GM12878 (cell line): ENCODE measurements at places on chromosomes 16 and 17. TPM values are rescaled to one million over a fixed set of nuclear protein-coding genes. Genes with fewer than 3 reads are reported as not detected.

The PTGES3L gene
- 1.6 and 1.9 TPM in 2 replicates for polyA plus RNA-seq

The MAP2K4 gene
- polyA plus RNA-seq: 32.6 TPM in 2 replicates

The CIBAR2 gene
- polyA plus RNA-seq: 0.17 TPM in 1 of 2 replicates, not detected in the other

GRCh38 chr16:88008840-88009239 lies 57.6 kb downstream of the BANP start:
- DNase-seq: no peak

- DNase-seq: no peak
These were observed 50.7 kb downstream of the FOXK2 start for GRCh38 chr17:82570277-82570676.

DNA sequence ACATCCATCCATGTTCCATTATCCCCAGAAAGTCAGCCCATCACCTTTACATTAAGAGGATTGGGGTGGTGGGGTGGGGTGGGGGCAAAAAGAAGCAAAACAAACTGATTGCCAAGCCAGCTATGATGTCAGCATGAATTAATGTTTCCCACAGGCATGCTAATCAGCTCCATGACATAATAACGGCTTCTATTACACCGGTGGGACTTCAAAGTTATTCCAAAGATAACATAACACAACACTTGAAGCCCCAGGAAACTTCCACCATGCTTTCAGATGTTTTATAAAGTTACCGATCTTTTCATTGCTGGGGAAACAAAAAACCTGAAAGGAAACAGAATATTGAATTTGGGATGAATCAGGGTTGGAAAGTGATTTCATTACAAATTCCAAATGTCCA lies 155.9 kb upstream of the IRX5 start:
- no peak for DNase-seq

DNA sequence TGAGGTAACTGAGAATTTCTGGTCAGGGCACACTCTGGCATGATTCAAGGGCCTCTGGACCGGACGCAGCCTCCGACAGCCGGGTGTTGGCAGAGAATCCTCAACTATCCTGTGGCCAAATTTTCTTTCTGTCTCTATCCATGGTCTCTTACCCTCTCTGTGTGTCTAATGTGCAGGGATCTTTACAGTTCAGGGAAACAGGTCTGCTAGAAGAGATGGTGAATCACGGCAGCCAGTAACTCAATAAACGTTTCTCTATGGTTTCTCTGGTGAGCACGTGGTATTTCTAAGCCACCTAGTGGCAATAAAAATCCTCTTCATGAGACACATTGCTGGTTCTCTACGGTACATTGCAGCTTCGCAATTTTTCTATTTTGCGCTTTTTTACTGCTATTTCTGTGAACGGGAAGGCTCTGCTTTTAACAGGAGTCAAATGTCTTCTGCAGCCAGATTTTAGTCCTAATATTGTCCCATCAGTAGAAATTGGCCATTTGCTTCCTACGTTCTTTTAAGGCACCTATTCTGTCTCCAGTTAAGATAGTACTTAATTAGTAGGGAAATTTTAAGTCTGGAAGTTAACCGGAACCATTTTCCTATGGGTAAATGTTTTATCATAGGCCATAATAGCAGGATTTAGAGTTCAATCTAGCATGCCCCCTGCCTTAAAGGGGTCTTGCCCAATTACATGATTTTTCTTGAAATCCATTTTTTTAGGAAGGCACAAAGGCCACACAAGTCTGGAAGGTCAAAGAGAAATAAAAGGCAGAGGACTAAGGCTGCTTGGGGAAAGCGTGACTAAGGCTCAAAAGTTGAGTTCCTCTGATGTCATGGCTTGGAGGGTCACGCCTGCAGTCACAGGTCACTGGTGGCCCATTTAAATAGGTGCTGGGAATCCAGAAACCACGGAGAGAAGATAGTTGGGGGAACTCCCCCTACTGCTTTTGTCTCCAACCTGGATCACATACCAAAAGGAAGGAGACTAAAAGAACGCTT lies 31.5 kb downstream of the QPRT start:
- DNase-seq: no peak

DNA sequence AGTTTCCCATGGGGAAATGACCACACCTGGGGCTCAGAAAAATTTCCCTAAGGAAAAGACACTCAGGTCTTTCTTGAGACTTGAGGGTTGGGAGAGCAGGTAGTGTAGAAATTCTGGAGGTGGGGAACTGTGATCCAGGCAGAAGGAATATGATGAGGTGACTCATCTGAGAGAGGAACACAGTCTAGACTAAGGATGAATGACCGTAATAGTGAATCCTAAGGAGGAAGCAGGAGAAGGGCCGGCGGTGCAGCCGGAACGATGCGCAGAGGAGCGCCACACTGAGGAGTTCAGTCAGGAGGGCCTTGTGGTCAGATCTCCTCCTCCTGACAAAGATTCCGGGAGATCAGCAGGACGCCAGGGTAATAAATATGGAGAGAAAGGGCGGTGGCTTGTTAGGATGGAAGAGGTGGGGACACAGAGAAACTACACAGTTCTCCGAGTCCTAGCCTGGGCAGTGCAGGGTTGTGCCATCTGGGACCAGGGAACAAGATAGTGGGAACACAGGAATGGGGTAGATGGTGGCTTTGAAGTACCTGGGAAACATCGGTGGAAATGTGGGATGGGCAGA lies 135.6 kb downstream of the PARN start:
- no peak for DNase-seq

GRCh38 chr17:16929035-16929680 lies 42.8 kb downstream of the TNFRSF13B start:
- no peak for DNase-seq
